ENCODE measurements at places on chromosomes 2 and 18.

DNA sequence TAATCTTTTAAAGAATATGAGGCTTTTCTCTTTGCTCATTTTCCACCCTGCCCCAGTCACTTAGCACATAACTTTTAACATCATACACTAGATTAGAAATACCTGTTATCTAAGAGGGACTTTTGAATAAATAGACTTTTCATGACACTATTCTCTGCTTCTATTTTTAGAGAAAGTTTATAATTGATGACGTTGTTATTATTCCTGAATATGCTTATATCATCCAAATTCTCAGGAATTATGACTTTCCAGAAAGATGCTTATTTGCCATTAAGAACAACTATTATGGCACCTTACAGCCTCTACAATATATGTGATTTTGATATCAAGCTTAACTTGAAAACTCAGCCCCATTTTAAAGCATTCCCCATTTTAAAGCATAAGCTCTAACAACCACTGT lies 11.4 kb downstream of the TMEFF2 start:
- no peak for DNase-seq

- no peak for DNase-seq
Observed at GRCh38 chr2:147368306-147368705, 476.5 kb upstream of the ACVR2A start.

- DNase-seq: no peak
Observed at GRCh38 chr2:65746931-65747675, 314.7 kb upstream of the SPRED2 start.

- no peak for DNase-seq
Observed at GRCh38 chr2:162111958-162112850, 38.2 kb upstream of the DPP4 start.

- no peak for DNase-seq
Observed at GRCh38 chr2:9074930-9075329, 71.4 kb upstream of the MBOAT2 start.

DNA sequence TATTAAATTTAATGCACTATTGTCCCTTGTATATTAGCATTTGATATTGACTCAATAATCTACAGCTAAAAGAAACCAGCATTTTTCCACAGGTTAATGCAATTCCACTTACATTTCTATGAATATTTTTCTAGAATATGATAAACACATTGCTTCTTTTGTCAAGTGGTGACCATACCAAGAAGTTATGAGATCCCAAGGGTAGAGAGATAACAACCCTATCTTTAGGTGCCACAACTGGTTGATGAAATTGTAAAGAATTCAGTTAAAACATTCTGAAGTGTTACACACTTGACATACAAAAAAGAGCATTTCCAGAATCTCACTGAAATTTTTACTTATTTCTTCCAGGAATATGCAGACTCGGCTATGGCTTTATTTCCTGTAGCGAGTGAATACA lies 56.0 kb downstream of the ABCG8 start:
- no peak for DNase-seq

DNA sequence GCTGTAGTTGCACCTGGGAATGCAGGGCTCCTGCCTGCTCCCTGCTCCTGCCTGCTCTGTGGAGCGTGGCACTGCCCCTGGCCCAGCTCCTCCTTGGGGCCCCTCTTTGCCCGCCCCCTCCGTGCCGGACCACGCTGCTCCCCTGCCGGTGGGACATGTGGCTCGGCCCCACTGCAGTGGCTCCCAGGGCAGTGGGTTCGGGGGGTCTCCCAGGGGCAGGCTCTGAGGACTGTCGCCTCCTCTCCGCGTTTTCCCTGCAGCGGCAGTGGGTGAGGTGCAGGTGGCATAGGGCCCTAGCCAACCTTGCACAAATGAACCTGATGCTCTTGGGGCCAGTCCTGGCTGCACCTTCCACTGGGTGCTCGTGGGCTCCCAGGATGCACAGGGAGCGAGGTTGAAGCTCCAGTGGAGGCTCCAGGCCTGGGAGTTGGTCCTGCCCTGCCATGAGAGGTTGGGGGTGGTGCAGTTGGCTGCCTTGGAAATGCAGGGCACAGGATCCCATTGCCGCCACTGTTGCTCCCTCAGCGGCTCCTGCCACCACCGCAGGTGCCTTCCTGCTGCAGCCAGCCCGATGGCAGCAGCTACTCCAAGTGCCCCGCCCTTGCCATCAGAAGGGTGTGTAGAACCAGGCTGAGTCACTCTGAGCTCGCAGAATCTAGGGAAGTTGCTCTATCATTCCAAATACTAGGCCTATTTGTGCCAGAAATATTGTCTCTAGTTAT lies 313.1 kb upstream of the SYT4 start:
- DNase-seq: no peak

DNA sequence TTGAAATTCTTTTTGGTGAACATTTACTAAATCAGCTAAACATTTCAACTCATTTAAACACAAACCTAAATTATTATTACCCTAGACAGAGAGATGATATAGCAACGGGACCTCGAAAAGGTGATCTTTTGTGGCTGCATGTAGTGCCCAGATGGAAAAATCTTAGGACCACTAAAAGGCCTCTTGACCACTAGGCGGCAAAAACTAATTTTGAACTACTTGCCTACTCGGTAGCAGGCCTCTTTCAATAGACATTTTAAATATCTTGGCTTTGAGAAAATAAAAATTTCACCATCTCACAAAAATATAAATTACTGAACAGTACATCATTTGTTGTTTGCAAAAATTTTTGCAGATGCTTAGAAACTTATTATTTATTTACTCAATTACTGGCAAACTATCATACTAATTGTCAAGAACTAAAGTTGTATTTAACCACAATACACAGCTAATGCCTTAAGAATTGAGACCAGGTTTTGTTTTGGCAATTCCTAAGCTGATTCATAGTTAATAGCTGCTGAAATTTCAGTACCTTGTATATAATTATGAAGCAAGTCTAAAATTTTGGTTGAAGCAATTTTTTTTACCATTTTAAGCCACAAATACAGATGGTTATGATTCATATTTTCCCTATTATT lies 9.4 kb downstream of the COL3A1 start:
- DNase-seq: no peak

DNA sequence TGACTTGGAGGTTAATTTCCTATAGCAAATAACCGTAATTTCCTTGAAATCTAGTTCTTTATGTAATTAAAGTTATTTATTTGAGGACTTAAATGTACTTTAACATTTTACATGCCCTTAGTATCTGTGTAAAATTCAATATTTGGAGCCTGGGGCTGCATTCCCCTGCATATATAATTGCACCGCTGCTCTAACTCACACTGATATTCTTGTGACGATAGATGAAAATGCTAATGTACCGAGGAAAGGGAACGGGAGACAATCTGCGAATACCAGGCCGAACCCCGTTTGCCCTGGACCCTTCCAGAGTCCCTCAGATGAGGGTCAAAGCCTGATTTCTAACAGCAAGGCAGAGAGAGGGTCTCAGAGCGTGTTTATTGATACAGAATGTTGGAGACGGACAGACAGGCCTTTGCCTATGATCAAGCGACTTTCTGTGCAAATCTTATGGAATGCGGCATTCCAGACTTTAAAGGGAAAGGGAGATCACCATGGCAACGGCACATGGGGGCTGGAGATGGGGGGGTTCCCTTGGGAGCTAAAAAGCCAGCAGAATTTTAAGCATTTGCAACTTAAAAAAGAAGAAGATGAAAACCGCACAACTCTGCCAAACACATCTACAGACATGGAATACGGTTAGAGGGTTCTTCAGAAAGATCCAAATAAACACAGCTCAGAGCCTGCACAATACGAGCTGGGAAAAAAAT lies 57.6 kb upstream of the TWIST2 start:
- no peak for DNase-seq

GRCh38 chr2:95159690-95160449 lies at the start of gene ZNF514:
TSS of gene ZNF514 (minus strand) at chr2:95159848. CDS start at chr2:95153253, 6,595 bp downstream.
- DNase-seq: peak; percentile 74

GRCh38 chr2:164840458-164840929 lies 1.1 kb downstream of the COBLL1 start:
- DNase-seq: no peak

DNA sequence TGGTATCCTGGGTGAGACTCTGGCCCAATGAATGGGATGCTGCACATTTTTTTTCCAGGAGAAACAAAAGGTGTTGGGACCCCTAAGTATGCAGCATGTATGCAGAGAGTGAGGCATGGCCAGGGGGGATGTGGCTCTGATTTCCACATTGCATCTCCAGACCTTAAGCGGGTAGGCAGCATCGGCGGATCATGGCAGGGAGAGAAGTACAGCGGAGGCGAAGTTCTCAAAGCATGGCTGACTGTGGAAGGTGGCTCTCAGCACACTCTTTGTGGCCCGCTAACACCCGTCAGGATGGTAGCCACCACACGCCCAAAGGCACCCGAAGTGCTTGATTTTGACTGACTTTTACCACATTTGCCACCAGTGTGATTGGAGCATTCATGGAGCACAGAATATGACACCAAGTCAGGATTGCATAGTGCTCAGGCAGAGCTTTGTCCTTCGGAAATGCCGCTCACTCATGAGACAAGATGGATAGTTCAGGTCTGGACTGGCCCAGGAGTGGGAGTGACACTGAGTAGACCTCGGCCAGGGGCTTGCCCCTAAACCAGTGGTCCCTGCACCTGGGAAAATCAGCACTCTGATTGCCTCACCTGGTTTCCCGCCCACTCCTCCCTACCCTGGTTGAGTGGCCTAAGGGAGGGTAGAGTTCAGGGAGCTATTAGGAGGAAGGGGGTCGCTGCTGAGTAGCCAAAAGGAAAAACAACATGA lies 14.2 kb downstream of the INPP4A start:
- DNase-seq: no peak

GRCh38 chr2:210519594-210519993 lies 36.8 kb upstream of the CPS1 start:
- no peak for DNase-seq

- DNase-seq: no peak
Observed at GRCh38 chr2:26284132-26284531, 39.4 kb downstream of the HADHB start.

- DNase-seq: no peak
Observed at GRCh38 chr2:211990335-211990734, 548.3 kb downstream of the ERBB4 start.

GRCh38 chr2:120432976-120433815 lies 87.3 kb downstream of the INHBB start:
- DNase-seq: no peak

- no peak for DNase-seq
Observed at GRCh38 chr2:179963626-179964025, 43.5 kb downstream of the CWC22 start.

DNA sequence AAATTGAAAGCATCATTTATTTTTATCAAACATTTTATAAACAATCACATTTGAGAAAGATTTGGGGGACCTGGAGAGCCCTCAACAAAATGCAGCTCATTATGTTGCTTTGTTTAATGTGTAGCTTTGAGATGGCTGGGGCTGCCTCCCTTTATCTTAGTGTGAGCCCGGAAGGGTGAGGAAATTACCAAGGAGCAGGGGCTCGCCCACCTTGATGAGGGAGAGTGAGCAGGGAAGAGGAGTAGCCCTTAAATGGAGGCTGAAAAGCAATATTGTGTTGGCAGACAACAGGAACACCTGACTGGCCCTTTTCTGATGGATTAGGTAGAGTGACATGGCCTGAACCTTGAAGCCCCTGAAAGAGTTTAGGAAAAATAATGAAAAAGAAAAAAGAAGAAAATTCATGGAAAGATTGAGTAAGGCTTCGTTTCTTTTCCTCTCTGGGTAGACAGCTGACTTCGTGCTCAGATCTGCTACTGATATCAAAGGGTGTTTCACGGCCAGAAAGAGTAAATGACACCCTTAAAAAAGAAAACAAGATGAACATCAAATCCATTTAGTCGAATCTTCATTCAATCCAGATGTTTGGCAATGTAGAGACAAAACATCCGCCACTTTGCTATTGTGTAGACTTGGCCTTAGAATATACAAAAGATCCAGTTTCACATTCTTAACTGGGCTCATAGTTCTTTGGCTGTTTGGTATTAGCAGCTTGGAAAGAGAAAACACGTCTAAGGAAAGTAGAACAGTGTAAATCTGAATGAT lies 206.5 kb upstream of the TCF4 start:
- no peak for DNase-seq

DNA sequence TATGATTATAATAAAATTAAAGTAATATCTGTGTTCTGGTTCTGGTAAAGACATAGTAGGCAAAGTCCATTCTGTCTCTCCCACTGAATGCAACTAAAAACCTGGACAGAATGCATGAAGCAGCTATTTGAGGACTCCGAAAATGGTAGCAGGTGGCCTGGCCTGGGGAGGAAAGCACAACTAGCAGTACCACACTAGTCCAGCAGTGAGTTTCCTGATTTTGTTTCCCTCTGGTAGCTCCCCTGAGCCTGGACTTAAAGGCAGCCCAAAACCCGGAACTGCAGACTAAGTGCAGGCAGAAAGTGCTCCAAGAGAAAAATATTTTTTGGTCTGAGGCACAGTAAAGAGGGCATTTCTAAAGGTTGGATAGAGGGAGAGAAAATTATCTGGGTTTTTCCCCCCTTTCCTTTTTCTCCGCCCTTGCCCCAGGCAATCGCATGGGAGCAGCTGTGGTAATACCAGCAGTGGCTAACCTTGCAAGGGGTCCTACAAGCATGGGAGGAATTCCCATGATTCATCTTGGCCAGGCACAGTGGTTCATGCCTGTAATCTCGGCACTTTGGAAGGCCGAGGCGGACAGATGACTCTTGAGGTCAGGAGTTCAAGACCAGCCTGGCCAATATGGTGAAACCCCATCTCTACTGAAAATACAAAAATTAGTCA lies 32.3 kb downstream of the ASXL2 start:
- peak; percentile 8 for DNase-seq

DNA sequence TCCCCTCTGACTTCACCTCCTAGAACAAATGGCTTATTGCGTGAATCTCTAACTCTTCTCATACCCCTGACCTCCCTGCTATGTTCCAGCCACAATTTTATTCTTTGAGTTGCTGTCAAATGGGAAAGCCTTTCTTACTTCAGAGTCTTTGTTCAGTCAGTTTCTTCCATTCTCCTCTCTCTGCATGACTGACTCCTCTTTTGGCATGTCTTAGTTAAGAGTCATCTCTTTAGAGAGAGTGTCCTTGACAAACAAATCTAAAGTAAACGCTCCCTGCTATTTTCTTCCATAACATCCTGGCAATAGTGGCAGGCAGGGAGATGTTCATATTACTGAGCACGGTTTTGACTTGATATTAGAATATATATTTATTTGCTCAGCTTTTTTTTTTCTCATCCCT lies 170.7 kb upstream of the ERBB4 start:
- DNase-seq: no peak
